ENCODE measurements at places on chromosomes 7 and 10.

DNA sequence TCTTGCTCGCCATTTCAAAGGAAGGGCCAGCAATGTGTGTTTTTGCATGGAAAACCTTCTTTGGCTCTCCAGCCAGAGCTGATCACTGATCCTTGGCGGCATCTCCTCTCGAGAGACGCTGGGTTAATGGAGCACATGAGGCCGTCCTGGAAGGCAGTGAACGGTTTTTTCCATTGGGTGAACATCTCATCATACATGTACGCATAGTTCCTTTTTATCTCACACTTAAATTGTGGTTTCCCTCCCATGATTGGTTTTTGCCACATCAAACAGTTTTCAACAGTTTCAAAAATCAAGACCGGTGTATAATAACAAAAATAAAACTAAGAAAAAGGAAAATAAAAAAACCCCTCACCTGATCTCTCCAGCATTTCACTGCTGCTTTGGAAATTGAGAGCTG, 276.4 kb downstream of the TCF7L2 start:
- DNase-seq, result no peak

- DNase-seq, result no peak
Observed at GRCh38 chr10:77909749-77910375, 16.7 kb downstream of the DLG5 start.

DNA sequence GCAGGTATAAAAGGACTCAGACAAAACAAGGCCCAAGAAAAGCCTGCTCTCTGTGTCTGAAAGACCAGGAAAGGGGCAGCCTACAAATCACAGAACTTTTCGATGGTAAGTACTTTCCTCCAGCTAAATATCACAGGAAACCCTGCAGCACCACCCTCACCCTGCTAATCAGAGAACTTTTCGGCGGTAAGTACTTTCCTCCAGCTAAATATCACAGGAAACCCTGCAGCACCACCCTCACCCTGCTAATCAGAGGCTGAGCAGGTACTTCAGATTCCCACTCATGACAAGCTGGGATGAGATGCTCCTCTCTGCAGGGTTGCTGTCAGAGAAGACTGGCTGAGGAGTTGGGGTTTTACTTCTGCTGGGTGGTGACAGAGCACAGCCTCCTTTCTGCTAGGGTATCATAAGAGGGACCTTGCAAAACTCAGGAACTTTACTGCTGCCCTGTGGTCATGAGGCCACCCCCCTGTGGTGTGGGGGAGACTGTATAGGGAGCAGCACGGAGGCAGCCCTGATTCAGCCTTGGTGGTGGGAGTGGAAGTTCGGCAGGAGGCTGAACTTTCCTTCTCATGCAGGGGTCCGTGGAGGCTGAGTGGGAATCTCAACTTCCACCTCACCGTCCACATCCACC, 7.2 kb downstream of the WDR37 start:
- DNase-seq, result no peak

DNA sequence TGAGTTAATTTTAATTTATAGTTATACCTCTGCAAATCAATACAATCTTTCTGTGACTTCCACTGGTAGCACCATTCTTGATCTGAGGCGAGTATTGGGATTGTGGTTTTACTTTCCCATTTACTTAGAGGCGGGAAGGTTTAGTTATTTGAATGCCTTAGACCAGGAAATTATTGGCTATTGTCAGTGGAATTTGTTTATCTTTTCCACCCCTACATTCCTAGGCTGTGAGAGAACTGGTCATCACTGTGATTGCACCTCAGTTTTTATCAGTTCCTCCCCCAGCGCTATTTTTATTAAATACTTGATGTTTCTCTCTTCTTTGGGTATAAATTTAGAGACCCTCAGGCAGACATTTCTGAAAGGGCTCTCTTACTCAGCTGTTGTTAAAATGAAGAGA, 29.9 kb downstream of the CDK14 start:
- DNase-seq, result no peak

GRCh38 chr7:158676906-158677305, 27.7 kb downstream of the NCAPG2 start:
- no peak for DNase-seq

GRCh38 chr7:68550027-68550426, 1048.2 kb upstream of the AUTS2 start:
- DNase-seq, result no peak

- no peak for DNase-seq
Observed at GRCh38 chr7:127771707-127772106, 119.7 kb downstream of the SND1 start.

GRCh38 chr7:15856311-15856710, 169.8 kb upstream of the MEOX2 start:
- DNase-seq, result no peak

DNA sequence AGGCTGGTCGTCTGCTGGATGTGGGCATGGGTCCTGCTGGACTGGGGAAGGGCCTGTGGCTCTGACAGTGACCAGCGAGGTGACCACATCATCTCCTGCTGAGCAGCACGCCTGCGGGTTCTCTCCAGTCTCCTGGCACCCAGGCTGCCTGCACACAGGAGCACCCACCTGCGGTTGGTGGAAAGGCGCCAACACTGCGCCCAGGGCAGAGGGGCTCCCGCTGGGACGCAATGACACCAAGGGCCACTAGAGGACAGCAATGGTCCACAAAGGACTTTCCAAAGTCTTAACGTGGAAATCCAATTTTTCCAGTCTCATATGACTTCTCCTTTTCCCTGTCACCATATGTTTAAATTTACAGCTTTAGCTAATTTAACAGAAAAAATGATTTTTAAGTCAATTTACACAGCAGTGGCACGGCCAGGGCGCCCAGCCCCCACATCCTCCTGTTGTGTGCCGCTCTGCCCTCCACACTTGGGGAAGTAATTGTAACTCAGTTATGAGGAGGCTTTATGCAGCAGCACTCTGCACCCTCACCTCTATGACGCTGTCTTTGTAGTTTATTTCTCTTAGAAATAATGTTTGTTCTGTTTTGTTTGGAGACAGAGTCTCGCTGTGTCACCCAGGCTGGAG, 38.1 kb downstream of the CFAP46 start:
- DNase-seq, result peak; percentile 77

DNA sequence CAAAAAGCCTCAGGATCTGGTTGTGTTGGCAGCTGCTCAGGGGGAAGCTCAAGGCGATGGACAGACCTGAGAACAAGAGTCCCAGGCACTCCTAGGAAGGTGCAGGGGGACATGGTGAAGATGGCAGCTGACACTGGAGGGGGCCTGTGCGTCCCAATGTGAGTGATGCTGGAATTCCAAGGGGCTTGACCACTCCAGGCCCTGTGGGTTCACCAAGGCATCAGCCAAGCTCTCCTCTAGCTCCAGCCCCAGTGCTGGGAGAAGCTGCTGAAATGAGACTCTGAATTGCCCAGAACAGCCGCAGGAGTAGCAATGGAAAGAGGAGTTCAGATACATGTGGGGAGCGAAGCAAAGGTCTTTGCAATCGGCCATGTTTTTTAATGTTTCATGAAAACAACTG, 16.0 kb downstream of the UPP1 start:
- DNase-seq, result no peak

DNA sequence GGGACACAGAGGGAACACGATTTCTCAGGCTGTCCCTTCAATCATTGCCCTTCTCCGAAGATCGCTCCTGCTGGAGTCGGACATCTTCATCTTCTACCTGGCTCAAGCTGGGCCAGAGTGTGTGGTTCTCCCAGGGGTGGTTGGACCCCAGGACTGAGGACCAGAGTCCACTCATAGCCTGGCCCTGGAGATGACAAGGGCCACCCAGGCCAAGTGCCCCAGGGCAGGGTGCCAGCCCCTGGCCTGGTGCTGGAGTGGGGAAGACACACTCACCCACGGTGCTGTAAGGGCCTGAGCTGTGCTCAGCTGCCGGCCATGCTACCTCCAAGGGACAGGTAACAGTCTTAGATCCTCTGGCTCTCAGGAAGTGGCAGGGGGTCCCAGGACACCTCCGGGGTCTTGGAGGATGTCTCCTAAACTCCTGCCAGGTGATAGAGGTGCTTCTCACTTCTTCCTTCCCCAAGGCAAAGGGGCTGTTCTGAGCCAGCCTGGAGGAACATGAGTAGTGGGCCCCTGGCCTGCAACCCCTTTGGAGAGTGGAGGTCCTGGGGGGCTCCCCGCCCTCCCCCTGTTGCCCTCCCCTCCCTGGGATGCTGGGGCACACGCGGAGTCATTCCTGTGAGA, 23.3 kb downstream of the TBATA start:
- peak; percentile 51 for DNase-seq

GRCh38 chr7:105315357-105315756, 73.4 kb downstream of the SRPK2 start:
- DNase-seq, result no peak

- DNase-seq, result no peak
Observed at GRCh38 chr7:141231018-141231792, 157.3 kb downstream of the TMEM178B start.

DNA sequence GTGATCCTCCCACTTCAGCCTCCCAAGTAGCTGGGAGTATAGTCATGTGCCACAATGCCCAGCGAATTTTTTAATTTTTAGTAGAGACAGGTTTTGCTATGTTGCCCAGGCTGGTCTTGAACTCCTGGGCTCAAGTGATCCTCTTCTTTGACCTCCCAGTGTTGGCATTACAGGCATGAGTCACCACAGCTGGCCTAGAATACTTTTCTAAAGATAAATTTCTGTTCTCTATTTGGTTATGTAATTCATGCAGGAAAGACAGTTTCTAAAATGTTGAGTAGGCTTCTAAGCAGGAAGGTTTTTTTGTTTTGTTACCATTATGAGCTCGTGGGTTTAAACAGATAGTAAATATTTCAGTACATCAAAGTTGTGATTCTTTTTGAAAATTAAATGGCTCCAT, 5.0 kb downstream of the RBAK start:
- no peak for DNase-seq

DNA sequence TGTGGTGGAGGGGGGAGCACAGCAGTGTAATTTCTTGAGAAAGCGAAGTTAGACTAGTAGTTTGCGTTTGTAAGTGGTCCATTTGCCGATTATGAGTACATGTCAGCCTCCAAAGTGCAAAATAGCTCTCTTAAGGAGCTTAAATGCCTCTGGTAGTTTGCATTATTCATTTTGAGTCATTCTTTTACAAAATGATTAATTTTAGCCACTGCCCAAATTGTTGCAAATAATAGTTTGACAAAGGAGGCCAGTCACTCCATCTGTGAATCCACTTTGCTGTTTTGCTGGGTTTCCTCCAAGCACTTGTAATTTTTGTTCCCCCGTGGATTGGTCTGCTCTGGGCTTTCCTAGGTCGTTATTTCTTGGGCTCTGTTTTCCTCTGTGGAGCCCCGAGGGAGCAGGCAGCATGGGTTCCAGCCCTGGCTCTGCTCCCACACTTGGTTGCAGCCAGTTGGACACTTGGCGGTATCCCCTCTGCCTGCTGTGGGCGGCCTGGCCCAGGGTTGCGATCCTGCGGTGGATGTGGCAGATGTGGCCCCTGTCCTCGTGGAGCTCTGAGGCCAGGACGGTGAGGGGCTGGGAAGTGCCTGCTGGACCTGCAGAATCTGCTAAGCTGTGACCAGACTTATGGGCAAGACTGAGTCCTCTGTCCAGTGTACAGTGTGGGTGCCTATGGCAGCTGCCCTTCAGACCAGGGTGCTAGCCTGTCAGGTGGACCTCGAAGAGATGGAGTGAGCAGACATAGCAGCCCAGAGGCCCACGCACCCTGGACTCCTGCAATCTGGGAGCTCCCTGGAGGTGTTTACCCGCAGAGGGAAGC, 129.1 kb upstream of the BTBD16 start:
- peak; percentile 71 for DNase-seq

DNA sequence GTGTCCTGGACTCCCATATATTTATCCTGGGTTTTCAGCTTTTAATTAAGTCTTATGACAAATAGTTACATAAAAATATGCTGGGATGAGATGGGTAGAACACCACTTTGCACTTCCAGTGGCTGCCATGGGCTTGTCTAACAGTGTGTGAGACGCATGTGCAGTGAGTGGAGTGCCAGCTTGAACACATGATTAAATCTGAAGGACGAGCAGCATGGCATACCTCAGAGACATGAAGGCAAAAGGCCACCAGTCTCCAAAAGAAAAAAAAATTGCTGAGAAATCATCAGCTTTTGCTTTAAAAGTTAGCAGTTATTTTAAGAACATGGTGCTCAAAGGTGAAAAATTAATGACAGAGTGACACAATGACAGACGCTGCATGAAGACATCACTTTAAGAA, 139.0 kb upstream of the ADCY1 start:
- DNase-seq, result no peak

DNA sequence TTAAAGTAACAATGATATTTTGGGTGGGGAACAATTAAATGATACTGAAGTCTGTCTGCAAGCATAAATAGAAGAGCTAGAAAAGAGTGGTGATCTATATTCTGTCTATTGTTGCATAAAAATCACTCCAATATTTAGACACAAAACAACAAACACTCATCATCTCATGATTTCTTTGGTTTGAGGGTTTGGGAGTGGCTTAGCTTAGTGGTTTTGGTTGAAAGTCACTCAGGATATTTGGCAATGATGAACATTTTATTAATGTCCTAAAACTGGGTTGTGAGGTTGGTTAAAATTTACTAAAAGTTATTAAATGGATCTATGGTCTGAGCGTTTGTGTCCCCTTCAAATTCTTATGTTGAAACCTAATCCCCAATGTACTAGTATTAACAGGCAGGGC, 54.7 kb upstream of the EGFR start:
- DNase-seq, result no peak

- no peak for DNase-seq
Observed at GRCh38 chr10:9227679-9228365, 1173.3 kb downstream of the GATA3 start.

- DNase-seq, result no peak
Observed at GRCh38 chr10:104767745-104768144, 126.7 kb downstream of the SORCS3 start.

- no peak for DNase-seq
Observed at GRCh38 chr10:104347295-104348045, 6.2 kb upstream of the CFAP58 start.

- DNase-seq, result no peak
Observed at GRCh38 chr10:43172645-43173044, 34.4 kb downstream of the CSGALNACT2 start.

DNA sequence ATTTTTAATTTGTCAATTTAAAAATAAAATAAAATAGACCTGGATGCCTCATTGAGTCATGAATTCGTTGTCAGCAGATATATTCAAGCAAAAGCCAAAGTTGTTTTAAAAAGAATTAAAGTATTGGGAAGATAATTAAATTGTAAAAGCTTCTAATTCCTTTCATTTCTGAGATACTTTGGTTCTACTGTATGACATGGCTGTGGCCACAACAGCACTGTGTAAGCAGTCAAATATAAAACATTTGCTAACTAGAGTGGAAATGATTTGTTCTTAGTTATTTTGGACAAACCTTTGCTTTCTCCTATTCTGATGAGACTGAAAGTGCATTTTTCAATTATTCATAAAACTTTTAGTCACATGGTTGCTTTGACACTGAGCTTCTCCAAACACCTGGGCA, 143.6 kb upstream of the FAM13C start:
- no peak for DNase-seq

- no peak for DNase-seq
Observed at GRCh38 chr7:135690566-135690965, 28.3 kb downstream of the STMP1 start.

- peak; percentile 9 for DNase-seq
Observed at GRCh38 chr10:97058521-97058920, 127.2 kb downstream of the SLIT1 start.

DNA sequence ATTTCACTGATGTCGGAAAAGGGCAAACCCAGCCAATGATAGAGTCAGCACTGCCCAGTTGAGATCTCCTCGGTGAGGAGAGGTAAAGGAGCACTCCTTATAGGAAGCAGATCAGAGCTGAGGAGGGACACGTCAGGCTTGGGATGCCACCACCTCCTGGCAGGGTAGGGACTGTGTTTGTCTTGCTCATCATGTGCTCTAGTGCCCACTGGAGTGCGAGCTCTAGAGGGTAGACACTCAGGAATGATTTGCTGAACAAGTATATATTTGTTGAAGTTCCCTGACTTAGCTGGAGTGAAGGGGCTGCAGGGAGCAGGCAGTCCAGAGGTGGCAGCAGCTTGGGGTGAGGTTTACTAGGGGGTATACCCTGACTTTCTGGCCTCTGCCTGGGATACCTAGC, 146.5 kb downstream of the NOC3L start:
- no peak for DNase-seq

Measured in spleen (tissue), 13 donors.